ENCODE measurements at places on chromosomes 1 and 21.

- no peak for DNase-seq
These were observed 63.6 kb downstream of the NGF start for GRCh38 chr1:115274467-115274866.

DNA sequence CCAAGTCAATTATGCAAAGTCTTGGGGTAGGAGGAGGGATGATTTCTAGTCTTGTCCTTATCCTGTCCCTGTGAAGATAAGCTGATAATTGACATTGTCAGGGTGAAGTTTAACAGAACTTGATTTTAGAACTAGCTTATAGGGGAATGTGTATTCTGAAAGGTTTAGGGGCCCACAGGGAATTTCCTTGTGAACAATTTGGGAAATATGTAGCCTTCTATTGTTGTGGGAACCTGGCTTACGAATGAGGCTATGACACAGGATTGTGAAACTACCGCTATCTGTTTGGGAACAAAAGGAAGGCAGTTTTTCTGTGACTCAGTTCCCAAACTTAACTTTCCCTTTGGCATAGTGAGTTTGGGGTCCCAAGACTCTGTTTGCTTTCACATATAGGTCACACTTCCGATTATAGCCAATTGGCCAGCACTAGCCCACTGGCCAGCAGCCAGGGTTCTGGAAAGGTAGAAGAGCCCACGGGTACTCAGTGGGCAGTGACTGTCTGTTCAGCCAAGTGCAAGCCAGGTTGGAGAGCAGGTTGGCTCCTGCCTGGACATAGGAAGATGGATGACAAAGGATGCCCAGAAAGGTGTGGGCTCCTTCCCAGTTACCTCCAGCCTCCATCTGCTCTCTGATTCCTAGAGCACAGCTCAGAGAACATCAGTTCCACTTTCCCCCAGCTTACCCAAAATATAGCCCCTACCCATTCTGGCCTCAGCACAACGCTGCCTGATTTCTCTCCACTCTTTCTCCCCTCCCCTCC, 35.5 kb downstream of the H3-3A start:
- DNase-seq = no peak

DNA sequence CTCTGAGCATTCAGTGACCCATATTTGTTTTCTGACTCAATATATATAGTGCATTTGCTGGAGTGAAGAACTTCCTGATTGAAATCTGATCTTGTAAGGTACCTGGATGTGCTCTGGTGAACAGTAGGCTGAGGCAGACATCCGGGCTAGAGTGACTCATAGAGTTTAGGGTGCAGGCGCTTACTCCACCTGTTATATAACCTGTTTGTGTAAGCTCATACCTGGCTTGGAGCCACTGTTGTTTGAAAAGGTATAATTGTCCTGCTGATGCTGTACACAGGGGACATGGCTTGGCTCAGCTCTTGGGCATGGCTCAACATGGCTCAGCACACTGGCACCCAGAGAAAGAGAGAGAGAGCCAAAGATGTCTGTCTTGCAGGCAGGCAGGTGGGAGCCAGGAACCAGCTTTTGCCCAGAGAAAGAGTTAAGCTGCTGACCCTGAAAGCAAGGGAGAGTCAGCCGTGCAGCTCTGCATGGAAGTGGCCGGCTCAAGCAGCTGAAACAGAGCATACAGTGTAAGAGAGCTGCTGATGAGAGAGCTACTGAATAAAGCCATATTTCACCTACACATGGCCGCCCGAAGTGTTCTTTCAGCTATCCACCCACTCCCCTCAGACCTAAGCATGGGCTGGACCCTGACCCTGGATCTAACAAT, 43.2 kb downstream of the GJA5 start:
- DNase-seq = no peak

DNA sequence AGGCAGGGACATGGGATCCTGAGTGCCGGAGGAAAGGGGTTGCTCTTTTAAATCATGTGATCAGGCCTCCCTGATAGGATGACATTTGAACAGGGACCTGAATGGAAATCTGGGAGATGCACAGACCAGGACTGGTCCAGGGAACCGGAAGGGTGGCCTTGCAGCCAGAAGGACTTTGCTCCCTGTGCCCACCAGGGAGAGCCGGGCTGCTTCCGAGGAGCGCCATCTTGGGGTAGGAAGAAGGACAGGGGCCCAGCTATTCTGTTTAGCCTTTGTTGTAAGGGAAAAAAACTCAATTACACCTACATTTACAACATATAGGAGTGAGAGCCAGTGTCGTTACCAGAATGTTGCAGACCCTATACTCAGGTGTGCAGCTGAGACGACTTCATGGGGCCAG, 5.5 kb downstream of the KLHDC7A start:
- no peak for DNase-seq

DNA sequence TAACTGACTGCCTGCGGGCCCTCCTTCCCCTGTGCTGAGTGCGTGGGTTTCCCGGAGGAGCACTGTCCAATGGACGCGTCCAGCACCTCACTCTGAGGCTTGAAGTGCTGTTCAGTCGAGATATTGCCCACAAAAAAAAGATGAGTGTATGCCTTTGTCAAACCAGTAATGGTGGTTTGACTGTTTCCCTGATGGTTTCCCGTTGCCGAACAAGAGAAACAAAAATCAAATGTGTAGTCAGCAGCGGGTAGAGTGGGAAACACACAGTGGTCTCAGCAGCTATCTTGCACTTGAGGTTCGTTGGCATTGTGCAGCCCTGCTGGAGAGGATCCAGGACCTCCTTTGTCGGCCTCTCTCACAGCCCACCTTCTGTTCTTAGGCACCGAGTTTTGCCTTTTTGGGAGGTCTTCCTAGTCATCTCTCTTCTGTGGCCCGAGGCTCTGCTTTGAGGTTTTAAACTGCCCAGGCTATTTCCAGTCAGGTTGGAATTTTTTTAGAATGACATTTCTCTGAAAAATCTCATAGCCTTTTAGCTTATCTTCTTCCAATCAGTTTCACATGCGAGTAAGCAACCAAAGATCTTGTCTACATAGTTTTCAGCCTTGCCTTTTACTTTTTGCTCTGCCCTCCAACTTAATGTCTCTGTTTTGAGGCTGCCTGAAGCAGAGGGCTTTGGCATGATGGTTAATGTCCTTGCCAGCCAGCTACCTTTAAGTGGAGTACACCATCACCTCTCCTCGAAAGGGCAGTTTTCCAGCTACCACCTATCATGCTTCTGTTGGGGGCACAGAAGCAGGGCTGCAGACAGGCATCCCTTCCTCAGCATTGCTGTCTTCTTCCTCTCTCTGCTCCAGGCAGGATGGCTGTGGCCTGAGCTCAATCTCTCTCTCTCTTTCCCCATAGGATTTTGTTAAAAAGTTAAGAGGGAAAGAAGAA, 132.3 kb downstream of the URB2 start:
- no peak for DNase-seq

GRCh38 chr1:95951371-95952102, 717.5 kb downstream of the RWDD3 start:
- no peak for DNase-seq

GRCh38 chr1:62103846-62104245, 90.8 kb upstream of the L1TD1 start:
- no peak for DNase-seq

GRCh38 chr1:204143276-204144041, 8.4 kb downstream of the ETNK2 start:
- DNase-seq = no peak

DNA sequence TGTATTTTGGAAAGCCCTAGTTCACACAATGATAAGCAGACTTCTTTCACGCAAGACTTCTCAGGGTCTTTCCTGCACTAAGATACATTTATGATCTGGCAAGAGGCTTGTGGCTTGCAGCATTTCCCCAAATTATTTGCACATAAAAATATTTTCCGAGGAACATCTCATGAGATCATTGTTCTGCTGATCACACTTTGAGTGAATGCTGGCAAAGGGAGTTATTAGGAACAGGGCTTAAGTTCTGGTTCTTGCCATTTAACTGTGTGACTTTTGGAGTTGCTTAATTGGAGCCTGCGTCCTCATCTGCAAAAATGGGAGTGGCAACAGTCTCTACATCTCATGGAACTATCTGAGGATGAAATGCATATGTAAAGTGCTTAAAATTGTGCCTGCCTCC, 50.2 kb downstream of the GADD45A start:
- DNase-seq = no peak

GRCh38 chr1:226523646-226524406, 24.7 kb upstream of the STUM start:
- DNase-seq = no peak

DNA sequence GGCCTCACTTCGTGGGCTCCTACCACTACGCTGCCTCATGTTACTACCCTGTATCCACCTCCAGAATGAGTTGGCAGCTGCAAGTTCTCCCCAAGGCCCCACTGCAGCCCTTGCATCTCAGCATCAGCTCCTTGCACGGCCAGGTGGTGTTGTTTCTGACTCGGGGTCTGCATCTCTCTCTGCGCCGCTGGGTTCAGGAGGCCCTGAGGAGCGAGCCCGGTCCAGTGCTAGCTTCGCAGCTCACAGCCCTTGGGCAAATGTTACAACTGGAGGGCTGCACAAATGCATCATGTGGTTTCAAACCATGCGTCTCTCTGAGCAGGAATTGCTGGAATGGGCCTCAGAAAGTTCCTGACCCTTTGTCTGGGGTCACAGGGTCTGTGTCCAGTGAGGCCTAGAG, 3.2 kb upstream of the CLDN14 start:
- no peak for DNase-seq

GRCh38 chr21:45959182-45959581, 22.4 kb upstream of the COL6A1 start:
- DNase-seq = no peak

DNA sequence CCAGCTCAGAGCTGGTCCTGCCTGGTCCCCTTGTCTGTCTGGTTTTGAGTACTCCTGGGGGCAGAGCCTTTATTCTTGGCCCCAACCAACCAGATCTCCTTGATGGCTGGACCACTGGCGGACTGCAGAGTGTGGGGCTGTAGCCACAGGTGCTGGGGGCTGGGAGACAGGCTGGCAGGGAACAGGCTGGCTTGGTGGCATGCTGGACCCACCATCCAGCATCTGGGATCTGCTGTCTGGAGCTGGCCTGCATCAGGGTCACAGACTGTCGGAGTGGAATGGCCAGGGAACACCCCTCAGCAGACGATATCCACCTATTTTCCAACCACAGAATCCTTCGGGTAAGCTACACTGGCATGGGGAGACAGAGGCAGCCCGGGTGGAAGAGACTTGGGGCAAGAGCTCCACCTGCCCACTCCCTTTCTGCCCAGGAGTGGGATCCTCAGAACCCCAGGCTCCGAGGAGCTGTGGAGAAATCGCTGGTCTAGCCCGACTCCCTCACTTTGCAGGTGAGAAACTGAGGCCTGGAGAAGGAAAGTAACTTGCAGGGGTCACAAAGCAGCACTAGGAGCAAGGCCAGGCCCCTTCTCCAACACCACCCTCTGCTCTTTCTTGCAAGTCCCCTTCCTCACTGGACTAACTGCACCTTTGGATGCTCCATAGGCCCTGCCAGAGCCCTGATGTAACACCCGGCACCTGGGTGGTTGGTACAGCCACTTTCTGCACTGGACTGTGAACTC, 40.6 kb downstream of the TNNT2 start:
- DNase-seq = no peak

DNA sequence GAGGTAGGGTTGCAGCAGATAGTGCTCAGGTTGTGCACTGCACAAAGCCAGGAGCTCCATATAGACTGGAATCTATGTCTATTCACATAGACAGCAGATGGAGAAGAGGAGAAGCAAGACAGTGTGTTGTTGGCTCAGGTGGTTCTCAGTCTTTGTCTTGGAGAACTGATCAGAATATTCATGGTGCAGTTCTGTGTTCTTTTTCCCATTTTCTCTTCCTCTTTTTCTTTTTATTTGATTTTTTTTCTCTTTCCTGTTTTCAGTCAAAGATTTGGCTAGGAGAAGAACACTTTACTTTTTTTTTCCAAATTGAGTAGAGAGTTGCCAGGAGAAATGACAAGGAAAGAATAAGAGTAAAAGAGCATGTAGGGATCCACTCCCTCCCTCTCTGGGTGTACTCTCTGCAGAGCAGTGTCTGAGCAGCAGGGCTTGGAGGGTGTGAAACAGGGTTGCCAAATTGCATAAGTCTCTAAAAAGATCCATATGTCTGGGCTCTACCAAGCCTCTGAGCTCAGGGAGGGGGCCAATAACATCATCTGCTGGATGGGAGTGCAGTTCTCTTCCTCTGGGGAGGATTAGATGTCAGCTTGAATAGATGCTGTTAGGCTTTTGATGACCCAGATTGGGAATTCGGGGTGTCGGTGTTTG, 8.7 kb upstream of the CD34 start:
- DNase-seq = no peak

- DNase-seq = no peak
These were observed 21.5 kb upstream of the ST6GALNAC3 start for GRCh38 chr1:76053021-76053420.

DNA sequence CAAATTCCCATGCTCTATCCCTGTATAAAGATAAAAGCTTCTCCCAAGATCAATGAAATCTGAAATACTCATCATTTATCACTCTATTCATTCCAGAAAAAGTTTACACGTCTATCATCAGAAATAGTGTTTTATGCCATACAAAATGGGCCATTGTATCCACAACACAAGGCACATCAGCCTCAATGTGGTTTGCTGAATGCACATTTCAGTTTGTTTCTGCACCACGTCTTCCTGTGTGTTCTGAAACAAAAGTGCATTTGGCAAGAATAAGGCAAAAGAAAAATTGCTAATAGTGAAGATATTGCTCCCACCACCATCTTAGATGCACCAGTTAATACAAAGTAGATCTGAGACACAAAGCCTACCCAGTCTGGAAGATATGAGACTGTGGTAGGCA, 89.6 kb upstream of the ETS2 start:
- no peak for DNase-seq

- DNase-seq = no peak
These were observed 129.7 kb downstream of the RUNX1 start for GRCh38 chr21:34919406-34919805.

DNA sequence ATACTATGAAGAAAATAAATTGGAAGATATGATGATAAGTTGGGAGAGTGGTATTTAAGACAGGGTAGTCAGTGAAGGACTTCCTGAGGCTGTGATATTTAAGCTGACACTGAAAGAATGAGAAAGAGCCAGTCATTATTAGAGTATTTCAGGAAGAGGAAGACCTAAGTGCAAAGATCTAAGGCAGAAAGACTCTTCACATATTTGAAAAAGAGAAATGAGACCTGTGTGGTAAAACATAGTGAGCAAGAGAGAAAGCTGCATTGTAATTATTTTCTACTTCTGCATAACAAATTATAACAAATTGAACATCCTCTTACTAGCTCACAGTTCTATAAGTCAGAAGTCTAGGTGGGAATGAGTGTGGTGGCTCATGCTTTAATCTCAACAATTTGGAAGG, 34.6 kb upstream of the DOCK7 start:
- no peak for DNase-seq

- DNase-seq = no peak
These were observed 12.3 kb downstream of the IKBKE start for GRCh38 chr1:206482611-206483010.

GRCh38 chr1:226325178-226325577, 16.2 kb upstream of the LIN9 start:
- DNase-seq = no peak

DNA sequence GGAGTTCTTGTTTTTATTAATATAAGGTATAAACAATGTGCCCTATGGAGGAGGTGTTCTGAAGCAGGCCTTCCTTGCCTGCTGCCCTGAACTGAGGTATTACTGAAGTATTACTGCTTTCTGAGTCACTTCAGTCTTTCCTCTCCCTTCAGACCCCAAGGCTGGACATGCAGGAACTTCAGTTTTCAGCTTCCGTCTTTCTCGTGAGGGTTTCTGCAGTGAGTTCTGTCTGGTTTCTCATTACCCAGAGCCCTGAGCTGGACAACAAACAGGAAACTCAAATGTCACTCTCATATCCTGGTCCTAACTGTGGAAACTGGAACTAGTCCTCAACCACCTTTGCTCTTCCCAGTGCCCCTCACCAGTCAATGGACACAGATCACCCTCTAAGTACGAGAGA, 46.8 kb downstream of the ELAVL4 start:
- DNase-seq = no peak

All from thoracic aorta (tissue), 2 donors.